ENCODE measurements at places on chromosomes 12 and 14.

DNA sequence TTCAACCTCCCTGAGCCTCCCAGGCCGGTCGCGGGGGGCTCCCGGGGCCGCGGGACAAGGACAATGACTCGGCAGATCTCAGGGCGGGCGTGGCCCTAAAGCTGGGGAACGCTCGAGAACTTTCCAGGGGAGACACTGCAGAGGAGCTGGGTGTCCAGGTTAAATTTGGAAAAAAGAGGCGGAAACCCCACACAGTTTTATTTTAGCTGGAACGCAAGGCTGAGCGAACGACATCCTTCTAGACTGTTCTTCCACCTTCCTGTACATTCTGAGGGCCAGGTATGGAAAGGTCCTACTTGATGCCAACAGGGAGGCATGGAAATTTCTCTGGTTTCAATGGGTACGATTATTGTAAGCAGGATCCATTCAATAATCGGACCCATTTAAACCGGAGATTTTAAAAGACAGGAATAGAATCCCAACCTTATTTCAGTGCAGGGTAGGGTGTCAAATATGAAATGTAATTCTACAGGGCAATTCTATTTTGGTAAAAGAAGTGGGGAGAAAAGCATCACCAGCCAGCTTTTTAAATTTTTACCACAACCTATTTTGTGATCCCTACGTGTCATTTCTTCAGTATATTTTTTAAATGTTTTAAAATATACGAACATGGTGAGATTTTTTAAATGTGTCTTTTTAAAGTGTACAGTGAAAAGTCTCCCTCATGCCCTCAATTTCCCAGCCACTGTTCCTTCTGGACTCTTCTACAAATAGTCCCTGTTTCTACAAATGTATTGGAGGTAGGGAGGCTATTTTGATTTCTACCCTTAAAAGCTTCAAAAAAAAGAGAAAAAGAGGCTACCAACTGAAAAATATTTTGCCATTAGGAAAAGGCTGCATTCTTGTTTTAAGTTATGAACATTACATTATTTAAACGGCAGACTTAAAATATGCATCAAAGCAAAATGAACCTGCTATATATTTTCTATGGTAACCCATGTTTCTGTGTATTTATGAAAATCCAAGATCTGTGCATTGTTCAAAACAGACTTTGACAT lies 1.1 kb upstream of the UBC start:
- H3K36me3 ChIP-seq: peaks cover 39% of the 10 kb centered on the region
- DNase-seq: no peak
- peak overlapping the region; percentile 96 for H3K27ac ChIP-seq
- H3K27me3 ChIP-seq: no peaks in the 10 kb centered on the region
- peaks cover 67% of the 10 kb centered on the region for H3K4me1 ChIP-seq

DNA sequence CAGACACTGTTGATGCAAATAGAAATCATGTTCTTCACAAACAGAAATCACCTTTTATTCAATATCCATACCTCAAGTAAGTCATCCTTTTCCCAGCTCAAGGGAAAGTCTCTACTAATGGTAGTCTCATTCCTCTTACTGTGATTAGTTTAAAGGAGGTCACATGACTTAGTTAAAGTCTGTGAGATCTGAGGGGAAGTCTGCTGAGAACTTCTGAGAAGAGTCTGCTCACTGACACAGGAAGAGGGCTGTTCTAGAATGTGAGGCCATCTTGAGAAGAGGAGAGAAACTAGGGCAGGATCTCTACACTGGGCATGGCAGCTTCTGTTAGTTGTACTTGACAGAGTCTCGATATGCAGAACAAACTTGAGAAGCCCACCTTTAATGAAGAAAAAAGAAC lies 146.8 kb downstream of the C12orf42 start:
- no peak overlapping the region for H3K4me3 ChIP-seq
- H3K4me1 ChIP-seq: peaks cover 14% of the 10 kb centered on the region
- peaks cover 30% of the 10 kb centered on the region for H3K36me3 ChIP-seq
- H3K27ac ChIP-seq: peak overlapping the region; percentile 48
- no peaks in the 10 kb centered on the region for H3K27me3 ChIP-seq
- no peak for DNase-seq

- DNase-seq: no peak
- no peaks in the 10 kb centered on the region for H3K4me1 ChIP-seq
- H3K36me3 ChIP-seq: peaks cover 18% of the 10 kb centered on the region
- H3K27me3 ChIP-seq: no peaks in the 10 kb centered on the region
These were observed 21.5 kb upstream of the ALDH2 start for GRCh38 chr12:111745211-111745610.

DNA sequence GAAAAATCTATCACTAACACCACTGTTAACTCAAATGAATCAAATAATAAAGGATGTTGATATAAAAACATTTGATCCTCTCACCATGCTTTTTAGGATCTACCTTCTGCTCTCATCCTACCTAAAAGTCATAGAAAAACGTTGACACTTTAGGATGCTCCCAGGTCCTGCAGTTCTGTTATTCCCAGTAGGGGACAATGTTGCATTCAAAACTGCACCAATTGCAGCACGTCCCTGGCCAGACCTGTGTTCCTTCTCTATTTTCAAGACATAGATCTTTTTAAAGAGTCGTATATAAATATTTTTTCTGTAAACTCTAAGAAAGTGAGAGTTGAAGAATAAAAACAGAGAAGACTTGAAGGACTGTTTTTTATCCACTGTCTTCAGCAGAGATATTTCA lies 8.8 kb downstream of the AICDA start:
- peaks cover 14% of the 10 kb centered on the region for H3K4me1 ChIP-seq
- peaks cover 17% of the 10 kb centered on the region for H3K27me3 ChIP-seq
- peaks cover 3% of the 10 kb centered on the region for H3K36me3 ChIP-seq
- H3K27ac ChIP-seq: no peak overlapping the region

DNA sequence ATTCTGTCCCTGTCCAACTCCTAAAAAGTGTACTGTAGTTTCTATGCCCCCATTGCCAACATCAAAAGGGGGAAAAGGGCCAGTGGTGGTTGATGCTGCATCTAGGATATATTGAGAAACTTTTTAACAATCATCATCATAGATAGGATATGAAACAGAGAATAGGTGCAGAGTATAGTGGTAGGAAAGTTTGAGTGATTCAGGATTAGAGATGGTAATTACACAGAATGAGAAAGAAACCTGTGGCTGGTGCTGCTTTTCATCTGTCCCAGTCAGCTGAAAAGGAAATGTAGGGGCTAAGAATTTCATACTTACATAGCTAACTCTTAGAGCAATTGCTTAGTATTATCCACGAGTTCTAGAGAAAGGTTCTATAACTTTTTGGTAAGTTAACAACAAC lies 67.6 kb downstream of the GTF2A1 start:
- no peak for DNase-seq
- peaks cover 7% of the 10 kb centered on the region for H3K4me1 ChIP-seq
- H3K4me3 ChIP-seq: no peak overlapping the region
- peaks cover 16% of the 10 kb centered on the region for H3K36me3 ChIP-seq
- H3K27me3 ChIP-seq: no peaks in the 10 kb centered on the region

DNA sequence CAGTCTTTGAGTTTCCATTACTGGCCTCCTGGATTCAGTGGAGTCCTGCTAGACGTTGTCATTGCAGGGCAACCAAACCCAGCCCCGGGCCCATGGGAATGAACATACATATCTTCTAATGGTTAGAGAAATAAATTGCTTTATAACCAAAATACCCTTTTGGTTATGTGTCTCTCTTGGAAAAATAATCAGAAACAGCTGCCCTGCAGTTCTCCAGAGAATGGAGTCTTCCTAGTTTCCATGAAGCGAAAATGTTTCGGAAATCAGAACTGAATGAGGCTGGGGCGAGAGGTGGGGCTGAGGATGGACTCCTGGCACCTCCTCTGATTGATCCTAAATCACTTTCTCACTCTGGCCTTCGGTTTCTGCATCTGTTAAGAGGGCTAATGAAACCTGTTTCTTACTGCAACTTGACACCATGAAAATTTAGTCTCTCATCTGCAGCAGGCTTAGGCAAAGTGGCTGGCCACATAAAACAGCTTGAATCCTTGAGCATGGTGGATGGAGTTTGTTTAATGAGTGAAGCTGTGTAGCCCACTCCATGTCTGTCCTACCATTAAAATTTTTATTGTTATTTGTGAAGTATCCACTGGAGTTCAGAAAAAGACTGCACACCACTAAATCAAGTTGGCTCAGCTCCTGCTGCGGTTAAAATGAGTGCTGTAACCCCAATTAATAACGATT lies 198.9 kb downstream of the CACNA1C start:
- peaks cover 11% of the 10 kb centered on the region for H3K4me1 ChIP-seq
- H3K4me3 ChIP-seq: no peak overlapping the region
- no peaks in the 10 kb centered on the region for H3K27me3 ChIP-seq
- DNase-seq: no peak

DNA sequence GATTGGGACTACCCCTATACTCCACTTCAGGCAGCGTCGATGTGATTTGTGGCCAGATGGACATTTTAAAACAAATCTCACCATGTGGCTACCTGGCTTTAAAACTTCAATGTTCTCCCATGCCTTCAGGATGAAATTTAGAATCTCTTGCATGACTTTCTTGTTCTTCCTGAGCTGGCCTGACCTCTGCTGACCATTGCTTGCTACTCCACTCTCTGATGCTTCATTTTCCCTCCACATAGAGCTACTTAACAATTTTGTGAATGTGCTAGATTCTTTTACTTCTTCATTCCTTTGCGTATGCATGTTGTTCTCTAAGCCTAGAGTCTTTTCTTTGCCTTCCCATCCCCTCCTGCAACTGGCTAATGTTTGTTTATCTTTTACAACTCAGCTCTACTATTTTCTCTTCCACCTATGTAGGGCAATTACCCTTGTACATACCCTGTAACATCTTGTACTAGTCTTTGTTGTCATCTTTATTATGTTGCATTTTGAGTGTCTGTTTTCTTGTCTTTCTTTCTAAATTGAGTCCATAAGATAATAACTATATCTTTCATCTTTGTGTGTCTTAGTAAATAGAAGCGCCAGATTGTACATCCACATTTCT lies 41.2 kb downstream of the YLPM1 start:
- no peaks in the 10 kb centered on the region for H3K4me1 ChIP-seq
- no peak overlapping the region for H3K4me3 ChIP-seq
- no peaks in the 10 kb centered on the region for H3K27me3 ChIP-seq
- no peak overlapping the region for H3K27ac ChIP-seq
- H3K36me3 ChIP-seq: peaks cover 33% of the 10 kb centered on the region
- DNase-seq: no peak

- no peaks in the 10 kb centered on the region for H3K27me3 ChIP-seq
- no peaks in the 10 kb centered on the region for H3K4me1 ChIP-seq
- H3K27ac ChIP-seq: no peak overlapping the region
- no peak for DNase-seq
These were observed 51.2 kb downstream of the KCNH5 start for GRCh38 chr14:62994096-62994495.

GRCh38 chr12:106845902-106846301 lies 71.4 kb downstream of the RIC8B start:
- no peak overlapping the region for H3K27ac ChIP-seq
- DNase-seq: no peak
- no peak overlapping the region for H3K4me3 ChIP-seq
- H3K27me3 ChIP-seq: no peaks in the 10 kb centered on the region
- peaks cover 3% of the 10 kb centered on the region for H3K36me3 ChIP-seq
- no peaks in the 10 kb centered on the region for H3K4me1 ChIP-seq

DNA sequence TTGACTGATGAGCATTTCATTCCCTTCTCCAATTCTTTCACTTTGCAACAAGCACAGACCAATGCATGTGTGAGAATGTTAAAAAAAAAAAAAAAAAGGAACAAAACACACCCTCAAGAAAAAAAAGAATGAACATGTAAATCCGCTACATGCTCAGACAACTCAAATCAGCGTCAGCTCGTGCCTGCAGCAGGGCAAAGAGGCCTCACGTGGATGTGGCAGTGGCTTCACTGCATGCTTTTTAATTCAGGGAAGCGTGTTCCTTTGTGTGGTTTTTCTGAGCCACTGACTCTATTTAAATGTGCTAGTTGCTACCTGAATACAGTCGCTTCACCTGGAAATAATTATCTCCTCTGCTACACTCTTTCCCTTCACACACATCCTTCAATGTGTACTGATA lies 55.1 kb downstream of the PPP1R36 start:
- peaks cover 12% of the 10 kb centered on the region for H3K27me3 ChIP-seq
- no peak overlapping the region for H3K27ac ChIP-seq
- no peaks in the 10 kb centered on the region for H3K36me3 ChIP-seq
- H3K4me3 ChIP-seq: no peak overlapping the region
- no peak for DNase-seq
- H3K4me1 ChIP-seq: no peaks in the 10 kb centered on the region

DNA sequence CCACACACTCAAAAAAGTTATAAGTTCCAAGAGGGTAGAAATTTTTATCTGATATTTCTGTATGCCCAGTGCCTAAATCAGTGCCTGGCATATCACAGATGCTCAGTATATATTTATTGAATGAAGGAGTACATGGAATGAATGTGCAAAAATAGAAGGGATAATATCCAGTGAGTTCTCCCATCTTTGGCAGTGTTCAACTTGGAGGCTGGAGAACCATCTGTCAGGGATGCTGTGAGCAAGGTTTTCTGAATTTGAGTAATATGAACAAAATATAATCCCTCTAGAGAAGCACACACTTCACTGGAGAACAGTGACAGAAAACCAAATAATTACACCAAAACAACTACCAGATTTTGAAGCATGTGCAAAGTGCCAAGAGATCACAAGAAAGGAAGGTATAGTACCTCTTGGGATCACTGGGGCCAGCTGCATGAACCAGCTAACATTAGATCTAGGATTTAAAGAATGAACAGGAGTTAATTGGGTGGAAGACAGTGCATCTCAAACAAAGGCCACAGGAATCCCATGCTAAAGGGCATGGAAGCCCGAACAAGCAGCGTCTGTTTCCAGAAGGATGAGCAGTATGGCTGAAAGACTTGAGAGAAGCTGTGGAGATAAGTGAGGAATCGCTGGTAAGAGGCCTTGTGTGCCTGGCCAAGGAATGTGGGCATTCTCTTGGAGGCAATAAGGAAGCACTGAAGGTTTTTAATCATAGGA lies 11.5 kb downstream of the SLC8A3 start:
- DNase-seq: no peak
- H3K27ac ChIP-seq: no peak overlapping the region
- H3K4me1 ChIP-seq: no peaks in the 10 kb centered on the region
- H3K4me3 ChIP-seq: no peak overlapping the region

DNA sequence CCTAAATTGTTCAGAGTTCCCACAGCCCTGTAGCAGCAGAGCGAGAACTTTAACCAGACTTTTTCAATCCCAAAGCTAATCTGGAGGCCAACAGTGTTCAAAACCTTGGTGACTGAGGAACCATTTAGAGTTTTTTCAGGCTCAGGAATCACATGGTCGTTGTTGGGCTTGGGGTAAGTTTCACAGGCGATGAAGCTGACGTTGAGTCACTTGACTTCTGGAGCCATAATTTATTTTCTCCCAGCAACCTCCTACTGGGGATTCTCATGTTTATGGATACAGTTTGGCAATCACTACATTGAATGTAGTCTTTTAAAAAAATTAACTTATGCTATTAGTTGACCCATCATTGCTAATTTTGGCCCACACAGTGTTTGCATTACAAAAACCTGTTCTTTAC lies 34.5 kb downstream of the SSPN start:
- peaks cover 2% of the 10 kb centered on the region for H3K4me1 ChIP-seq
- peaks cover 35% of the 10 kb centered on the region for H3K27me3 ChIP-seq
- no peak overlapping the region for H3K27ac ChIP-seq
- no peak overlapping the region for H3K4me3 ChIP-seq
- H3K36me3 ChIP-seq: peaks cover 2% of the 10 kb centered on the region

GRCh38 chr12:117702741-117703140 lies 266.0 kb downstream of the KSR2 start:
- H3K4me1 ChIP-seq: no peaks in the 10 kb centered on the region
- no peak overlapping the region for H3K4me3 ChIP-seq
- no peak for DNase-seq
- H3K36me3 ChIP-seq: no peaks in the 10 kb centered on the region
